Activated CD8-positive, alpha-beta memory T cell treated with anti-CD3 and anti-CD28 coated beads for 4 hours (primary cell): ENCODE measurements at places on chromosomes 3 and 15.
A peak's percentile ranks its signal among the peaks of the same experiment; 100 is the strongest.

GRCh38 chr15:30917013-30917412, 13.3 kb downstream of the FAN1 start:
- DNase-seq: no peak

DNA sequence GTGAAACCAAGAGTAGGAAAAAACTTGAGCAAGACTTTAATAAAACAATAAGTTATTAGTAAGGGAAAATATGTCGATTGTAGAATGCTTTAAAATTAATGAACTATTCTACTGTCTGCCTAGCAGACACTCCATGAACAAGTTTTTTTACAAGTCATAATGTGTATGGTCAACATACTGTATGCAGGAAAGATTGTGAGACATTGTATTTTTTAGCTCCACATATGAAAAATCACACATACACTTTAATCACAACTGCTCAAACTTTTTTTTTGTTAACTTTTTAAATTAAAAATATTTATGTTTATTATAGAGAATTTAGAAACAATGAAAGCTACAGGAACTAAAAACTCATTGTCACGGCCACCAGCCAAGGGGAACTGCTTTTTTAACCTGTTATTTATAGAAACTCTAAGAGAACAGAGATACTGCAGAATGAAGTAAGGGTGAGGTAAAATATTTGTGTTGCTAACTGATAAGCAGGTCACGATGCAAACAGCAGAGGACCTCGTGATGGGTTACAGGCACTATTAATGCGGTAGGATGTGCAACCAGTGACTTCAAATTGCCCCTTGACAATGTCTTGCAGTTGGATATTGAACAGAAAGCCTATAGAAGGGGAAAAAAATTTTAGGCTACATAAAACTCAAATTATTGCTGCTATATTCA, 53.0 kb downstream of the THSD4 start:
- DNase-seq: no peak

GRCh38 chr15:47570881-47571640, 146.2 kb upstream of the SEMA6D start:
- no peak for DNase-seq

DNA sequence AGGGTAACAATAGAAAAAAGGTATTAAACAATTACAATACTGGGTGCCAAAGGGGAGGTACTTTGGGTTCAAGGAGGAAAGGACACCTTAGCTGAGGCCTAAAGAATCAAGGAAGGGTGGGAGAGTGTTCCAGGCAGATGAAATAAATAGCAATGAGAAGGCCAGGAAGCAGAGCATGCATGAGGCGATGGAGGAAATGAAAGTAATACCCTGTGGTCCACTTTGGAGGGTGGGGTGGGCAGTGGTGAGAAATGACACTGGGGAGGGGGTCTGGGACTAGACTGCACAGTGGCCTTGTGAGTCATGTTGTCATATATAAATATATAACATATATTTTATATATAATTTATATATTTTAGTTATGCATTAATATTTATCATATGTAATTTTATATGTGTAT, 55.9 kb downstream of the BHLHE40 start:
- DNase-seq: no peak

DNA sequence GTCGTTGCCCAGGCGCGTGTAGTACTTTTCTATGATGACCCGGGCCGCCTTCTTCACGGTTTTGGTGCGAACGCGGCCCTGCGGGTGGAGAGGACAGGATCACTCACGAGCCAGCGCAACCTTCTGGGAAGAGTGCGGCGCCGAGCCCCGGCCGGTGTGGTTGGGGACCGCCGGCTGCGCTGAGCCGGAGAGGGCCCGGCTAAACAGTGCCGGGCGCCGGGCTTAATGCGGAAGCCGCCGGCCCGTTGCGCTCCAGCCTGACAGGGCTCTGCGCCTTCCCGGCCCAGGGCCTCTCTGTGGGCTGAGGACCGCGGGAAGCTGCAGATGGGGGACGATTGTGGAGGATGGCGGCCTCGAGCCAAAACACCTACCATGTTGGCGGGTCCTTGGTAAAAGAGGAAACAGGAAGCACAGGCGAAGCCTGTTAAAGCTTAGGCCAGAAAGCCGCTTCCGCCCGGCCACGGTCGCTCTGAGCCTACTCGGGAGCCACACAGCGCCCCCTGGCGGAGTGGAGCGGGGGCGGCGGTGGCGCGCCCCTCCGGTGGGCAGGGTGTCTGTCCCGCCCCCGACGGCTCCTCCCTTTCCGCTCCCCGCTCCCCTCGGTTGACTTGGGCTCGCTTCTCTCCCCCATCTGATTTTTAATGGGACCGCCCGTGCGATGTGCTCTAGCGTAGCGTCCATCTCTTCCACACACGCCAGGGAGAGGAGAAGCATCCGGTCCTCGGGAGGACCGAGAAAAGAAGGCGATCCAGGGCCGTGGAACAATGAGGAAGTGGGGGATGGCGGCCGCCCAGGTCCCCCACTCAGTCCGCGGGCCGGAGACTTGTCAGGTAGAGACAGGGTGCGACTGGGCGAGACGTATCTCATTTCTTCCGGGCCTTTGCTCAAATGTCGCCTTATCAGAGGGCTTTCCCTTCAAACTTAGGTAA, at the start of gene RPS17:
TSS of gene RPS17 (minus strand) at position 403 of the 929 bp plus-strand sequence. CDS start at position 374, 29 bp downstream.
- DNase-seq: peak; percentile 97

DNA sequence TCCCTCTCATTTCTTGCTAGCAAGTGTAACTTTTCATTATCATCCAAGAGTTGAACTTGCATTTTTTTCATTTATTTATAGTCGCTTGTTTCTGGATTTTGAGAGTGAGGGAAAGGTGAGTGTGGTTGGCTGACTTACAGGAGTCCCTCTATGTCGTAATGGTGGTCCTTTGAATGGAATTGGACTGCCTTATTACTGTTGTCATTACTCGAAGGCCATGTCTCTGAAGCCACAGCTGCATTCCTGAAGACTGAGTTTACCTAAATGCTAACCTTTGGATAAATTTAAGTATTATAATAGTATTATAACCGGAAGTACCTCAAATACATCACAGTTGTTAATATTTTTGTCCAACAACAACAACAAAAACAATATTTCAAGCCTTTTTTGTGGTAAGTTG, 488.9 kb downstream of the GABRG3 start:
- DNase-seq: no peak

GRCh38 chr3:69299344-69299743, 86.5 kb downstream of the FRMD4B start:
- no peak for DNase-seq

GRCh38 chr3:66153481-66154443, 67.0 kb upstream of the SLC25A26 start:
- DNase-seq: no peak

DNA sequence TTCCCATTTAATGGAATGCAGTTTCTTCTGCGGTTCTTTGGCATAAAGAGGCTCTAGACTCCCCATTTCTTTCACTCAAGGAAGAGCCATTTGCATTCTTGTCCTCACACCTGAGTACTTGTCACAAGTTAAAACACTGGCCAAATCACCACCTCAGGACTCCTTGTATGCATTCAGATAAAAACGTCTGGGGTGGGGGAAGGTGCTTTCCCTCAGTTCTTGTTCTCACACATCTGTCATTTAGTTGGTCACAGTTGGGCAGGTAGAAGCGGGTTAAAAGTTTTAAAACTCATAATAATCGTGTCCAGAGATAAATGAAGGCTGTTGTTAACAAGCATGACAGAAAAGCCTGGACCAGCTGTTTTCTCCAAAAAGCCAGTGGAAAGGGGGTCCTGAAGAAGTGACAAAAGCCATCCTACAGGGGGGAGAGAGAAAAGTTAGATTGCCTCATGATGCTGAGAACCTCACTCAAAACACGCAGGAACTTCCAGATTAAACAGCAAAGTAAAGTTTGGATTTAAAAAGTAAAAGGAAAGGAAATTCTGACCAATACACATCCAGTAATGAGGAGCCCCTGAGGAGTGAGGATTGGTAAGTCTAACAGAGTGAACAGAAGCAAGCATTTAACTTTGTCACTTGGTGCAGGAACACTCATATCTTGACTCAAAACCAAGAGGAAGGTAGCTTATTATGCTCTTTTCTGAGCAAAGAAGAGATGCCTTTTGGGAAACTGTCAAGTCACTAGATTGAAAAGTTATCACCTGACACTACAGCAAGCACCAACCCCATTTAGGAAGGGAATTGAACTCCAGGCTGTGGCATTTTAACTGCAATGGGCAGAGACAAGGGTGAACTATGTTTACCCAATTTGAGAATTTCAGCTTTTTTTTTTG, 2.8 kb downstream of the BCL2L10 start:
- DNase-seq: no peak

- no peak for DNase-seq
These were observed 65.0 kb downstream of the PDZRN3 start for GRCh38 chr3:73559749-73560148.

GRCh38 chr15:74977599-74977998, 17.8 kb upstream of the SCAMP5 start:
- no peak for DNase-seq

GRCh38 chr3:16896820-16897219, 12.1 kb downstream of the PLCL2 start:
- no peak for DNase-seq

DNA sequence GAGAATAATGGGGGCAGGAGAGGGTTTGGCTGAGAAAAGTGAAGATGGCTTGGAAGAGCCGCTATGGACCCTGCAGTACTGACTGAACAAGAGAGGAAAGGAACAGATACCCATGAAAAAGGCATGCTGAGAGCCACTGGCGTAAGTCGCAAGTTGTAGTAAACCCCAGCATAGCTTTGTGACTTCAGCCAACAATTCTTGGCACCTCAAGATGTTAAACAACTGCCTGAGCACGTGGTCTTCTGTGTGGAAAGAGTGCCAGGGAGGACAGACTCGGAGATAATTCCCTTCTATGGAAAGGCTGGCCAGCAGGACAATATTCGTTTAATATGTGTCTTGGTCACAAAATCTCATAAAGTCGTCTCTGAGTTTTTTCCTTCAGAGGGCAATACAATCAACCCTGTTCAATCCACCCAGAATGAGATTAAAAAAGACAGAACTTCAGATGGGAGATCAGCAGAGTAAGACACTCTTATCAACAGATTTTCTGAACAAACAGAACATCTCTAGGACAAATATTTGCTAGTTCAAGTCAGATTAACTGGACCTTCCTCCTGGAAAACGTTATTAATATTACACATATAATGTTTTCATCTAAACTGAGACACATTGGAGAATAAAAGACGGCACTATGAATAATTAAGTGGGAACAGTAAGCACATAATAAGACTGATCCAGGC, 49.2 kb downstream of the NEK10 start:
- DNase-seq: no peak

DNA sequence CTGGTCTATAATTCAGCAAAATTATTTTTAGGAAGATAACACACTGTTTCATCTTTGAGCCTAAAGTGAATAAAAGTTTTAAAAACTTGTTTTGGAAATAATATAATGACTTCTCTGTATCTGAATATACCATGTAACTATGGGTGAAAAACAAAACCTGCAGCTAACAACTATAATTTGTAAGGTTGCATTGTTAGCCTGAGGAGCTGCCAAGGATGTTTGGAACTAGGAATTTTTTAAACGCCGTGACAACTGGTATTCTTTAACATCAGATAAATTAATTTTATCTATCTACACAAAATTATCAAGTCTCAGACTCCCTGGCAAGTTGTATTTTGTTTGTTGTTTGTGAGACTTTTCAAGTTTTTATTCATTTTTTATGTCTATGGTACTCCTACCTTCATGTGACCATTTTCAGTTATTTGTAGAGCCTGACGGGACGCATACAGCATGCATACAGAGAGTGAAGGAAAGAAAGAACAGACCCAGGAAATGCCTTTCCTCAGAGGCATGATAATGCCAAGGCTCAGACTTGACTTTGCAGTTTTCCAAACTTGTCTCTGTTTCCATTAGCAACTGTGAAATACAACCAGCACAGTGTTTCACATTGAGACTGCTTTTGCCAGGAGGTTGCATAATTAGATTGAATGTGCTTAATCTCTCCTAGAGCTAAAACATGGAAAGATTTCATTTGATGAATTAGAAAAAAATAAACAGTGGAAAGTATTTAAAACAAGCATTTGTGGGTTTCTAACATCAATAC, 60.8 kb upstream of the ARHGEF26 start:
- DNase-seq: no peak

GRCh38 chr3:153595186-153595815, 433.3 kb downstream of the RAP2B start:
- DNase-seq: no peak

GRCh38 chr15:91244919-91245318, 144.9 kb downstream of the SV2B start:
- DNase-seq: no peak

DNA sequence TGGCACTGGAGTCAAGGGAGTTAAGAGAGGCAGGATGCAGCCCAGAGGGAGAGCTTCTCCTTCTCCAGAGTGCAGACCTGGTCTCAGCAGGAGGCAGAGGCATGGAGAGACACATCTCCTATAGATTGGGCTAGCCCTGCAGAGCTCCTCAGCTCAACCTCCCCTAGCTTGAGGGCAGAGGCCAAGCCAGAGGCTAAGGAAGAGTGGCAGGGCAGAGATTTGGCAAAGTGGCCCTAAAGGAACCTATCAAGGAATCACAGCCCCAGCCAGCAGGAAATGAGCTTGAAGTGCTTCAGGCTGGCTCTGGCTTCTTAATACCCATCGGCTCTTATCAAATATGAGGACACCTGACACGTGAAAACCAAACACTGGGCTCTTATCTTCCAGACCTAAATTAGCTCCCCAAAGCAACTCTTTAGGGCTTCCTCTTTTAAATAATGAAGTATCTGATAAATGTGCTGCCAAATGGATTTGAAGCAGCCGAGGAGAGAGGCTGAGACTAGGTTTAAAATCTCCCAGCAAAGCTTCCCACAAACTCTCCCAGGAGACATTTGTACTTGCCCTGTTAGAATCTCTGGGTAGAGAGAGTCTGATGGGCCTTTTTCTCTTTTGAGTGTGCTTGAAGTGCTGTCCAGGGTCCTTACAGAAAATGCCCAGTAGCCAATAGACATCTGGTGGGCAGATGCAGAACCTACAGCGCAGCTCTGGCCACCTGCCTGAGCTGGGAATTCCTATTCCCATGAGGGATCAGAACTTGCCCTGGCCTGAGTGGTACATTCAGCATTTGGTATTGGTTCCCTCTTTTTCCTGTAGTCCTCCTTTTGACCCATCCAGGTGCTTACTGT, 271.4 kb downstream of the CLSTN2 start:
- no peak for DNase-seq

- DNase-seq: no peak
These were observed 35.3 kb upstream of the SEMA4B start for GRCh38 chr15:90165659-90166489.

GRCh38 chr3:15097891-15098290, 1.1 kb downstream of the RBSN start:
- DNase-seq: no peak
